ENCODE measurements at places on chromosomes 7 and 10. TPM values are rescaled to one million over a fixed set of nuclear protein-coding genes. Genes with fewer than 3 reads are reported as not detected.

The FAM237B gene
- not detected for total RNA-seq

The FOXP2 gene
- not detected for total RNA-seq

The MUC3A gene
- total RNA-seq, result 0.11 TPM

The KCND2 gene
- 0.17 TPM for total RNA-seq

The PVRIG gene
- not detected for total RNA-seq

The MYPN gene
- total RNA-seq, result 7.1 TPM

The FBXW4 gene
- 18.8 TPM for total RNA-seq

The PHKG1 gene
- 0.75 TPM for total RNA-seq

The ENKUR gene
- not detected for total RNA-seq

The GALNT17 gene
- not detected for total RNA-seq

The CDCA7L gene
- total RNA-seq, result 78.4 TPM

- DNase-seq, result peak; percentile 77
Observed at GRCh38 chr10:31315453-31315852, 3.6 kb upstream of the ZEB1 start.

DNA sequence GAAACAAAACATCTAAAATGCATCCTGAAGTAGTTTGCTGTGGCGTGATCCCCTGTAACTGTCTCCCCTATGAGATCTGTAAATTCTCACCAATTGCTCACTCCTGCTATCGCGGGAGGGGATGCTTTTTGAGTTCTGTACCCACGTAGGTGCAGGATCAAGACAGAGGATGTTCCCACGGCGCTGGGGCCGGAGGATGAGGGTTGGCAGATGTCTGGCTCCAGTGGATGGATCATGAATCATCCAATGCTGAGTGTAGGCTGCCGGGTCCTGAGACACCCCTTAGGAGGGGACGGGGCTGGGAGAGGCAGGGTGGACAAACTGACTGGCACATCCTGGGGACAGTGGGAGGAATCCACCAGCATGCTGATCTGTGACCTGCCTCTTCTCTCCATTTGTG lies 224.4 kb downstream of the USP6NL start:
- DNase-seq, result no peak

- DNase-seq, result peak; percentile 14
Observed at GRCh38 chr10:28711041-28711440, 33.7 kb downstream of the BAMBI start.

- DNase-seq, result no peak
Observed at GRCh38 chr10:72079356-72079755, 9.0 kb downstream of the SPOCK2 start.

GRCh38 chr7:112280267-112280666 lies 73.8 kb downstream of the ZNF277 start:
- no peak for DNase-seq

- DNase-seq, result no peak
Observed at GRCh38 chr10:655184-655583, 34.3 kb downstream of the DIP2C start.

DNA sequence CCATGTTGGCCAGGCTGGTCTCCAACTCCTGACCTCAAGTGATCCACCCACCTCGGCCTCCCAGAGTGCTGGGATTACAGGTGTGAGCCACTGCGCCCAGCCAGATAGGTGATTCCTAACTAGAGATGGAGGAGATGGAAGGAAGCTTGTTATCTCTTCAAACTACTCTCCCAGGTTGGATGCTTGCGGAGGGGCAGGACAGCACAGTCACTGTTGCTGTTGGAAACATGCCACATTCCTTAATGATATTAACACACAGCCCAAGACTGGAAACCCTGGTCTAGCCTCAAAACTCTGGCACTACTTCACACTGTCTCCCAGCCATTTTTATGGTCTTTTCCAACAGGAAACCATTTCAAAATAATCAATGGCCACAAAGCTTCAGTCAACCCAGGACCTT lies 468.8 kb upstream of the NRP1 start:
- DNase-seq, result peak; percentile 66

- no peak for DNase-seq
Observed at GRCh38 chr7:15556339-15557105, 5.3 kb downstream of the AGMO start.

- no peak for DNase-seq
Observed at GRCh38 chr10:128866551-128866950, 600.5 kb upstream of the MGMT start.

- DNase-seq, result no peak
Observed at GRCh38 chr10:98676895-98677294, 230.2 kb upstream of the HPS1 start.

DNA sequence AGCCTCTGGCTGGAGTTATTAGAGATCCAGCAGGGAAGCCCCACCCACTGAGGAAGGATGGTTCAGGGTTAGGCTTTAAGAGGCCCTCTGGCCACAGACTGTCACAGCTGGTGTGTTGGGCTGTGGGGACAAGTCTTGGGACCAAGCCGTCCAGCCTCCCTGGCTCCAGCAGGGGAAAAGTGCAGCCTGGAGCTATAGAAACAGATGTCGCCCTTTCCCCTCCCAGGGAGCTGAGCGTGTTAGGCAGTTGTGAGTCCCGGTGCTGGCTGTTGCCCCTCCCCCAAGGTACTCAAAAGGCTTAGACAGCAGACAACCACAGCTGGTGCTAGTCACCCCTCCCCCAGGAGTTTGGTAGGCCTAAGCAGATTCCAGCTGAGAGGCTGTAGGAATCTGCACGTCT lies 143.4 kb downstream of the TMEM168 start:
- DNase-seq, result no peak

DNA sequence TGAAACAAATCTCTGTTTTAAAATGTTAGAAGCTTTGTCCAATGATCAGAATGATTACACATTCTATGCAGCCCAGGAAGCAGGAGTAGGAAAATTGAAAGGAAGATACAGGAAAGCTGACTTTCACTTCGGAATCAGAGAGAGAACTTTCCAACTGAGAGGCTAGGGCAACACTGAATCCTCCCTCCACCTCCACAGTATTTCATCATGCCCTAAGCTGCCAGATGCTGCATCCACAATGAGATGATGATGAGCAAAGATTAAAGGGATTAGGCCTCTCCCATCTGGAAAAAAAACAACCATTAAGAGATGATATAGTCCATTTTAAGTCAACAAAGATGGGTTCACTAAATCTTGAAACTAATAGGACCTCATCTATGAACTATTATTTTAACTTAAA lies 215.6 kb downstream of the GPR37 start:
- no peak for DNase-seq

DNA sequence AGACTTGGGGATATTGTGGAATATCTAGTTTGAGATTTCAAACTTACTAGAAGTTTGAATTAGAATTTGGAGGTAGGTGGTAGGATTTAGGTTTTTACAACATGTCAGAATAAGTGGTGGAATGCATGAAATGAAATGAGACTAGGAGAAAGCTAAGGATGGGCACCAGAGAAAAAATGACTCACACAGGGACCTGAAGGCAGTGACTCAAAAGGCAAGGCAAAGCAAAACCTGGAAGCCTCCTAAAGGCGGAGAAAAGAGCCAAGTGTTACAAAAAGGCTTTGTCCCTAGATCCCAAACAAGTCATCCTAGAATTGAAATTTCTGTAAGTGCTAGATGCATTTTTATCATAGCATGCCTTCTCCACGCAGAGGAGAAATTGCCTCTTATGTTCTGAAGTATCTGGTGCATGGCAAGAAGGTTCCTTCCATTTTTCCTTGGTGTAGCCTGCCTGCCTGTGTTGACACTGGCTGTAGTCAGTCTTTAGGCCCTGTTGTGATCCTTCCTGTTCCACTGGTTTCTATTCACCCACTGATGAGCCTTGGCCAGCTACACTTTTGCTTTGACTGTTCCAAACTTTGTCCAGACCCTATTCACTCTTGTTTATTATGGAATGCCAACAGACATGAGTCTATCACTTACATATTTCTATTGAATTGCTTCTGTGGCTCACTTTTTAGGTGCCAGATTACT lies 109.3 kb downstream of the ETV1 start:
- peak; percentile 85 for DNase-seq

DNA sequence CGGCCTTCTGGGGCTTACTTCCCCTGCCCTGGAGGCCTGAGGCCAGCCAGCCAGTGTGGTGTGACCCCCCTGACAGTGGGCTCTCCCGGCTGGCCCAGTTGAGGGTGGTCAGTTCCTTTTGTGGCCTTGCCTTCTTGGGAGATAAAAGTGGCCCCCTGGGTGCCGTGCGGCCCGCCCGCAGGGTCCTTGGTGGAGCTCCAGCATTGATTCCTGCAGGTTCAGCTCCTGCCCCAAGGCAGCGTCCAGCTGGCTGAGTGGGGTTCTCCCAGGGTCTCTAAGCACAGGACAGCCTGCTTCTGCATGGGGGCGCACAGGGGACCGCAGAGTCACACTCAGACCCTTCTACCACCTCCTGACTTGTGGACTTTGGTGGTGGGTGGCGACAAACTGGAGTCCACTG lies 62.1 kb downstream of the CUX1 start:
- no peak for DNase-seq

DNA sequence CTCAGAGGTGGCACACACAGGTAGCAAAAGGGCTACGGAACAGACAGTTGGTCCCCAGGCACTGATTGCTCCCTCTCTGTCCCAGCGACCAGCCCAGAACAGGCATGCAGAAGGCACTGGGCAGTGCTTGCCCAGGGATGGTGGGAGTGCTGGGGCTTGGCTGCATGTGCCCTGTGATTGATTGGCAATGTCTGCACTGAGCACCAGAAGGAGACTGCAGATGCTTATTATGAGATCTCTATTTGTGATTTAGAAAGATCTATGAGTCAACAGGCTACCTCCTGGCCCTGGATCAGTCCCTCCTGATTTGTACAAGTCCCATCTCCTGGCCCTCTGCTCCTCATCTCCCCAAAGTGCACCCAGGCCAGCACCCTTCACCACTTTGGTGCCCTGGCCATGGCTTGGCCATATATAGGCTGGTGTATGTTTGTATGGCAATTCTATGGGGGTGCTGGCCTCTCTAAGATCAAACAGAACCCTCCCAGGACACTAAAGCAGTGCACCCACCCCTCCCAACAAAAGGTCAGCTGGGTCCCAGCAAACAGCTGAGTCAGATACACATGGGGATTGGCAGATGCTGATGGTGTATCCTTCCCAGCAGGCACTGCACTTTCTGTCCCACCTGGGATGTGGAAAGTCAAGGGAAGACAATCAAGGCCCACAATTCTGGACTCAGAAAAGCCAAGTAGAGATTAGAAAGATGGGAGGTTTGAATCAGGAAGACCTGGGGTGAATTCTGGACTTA lies 30.9 kb downstream of the CAMK2B start:
- no peak for DNase-seq

- DNase-seq, result no peak
Observed at GRCh38 chr7:47443049-47443448, 138.9 kb downstream of the TNS3 start.

DNA sequence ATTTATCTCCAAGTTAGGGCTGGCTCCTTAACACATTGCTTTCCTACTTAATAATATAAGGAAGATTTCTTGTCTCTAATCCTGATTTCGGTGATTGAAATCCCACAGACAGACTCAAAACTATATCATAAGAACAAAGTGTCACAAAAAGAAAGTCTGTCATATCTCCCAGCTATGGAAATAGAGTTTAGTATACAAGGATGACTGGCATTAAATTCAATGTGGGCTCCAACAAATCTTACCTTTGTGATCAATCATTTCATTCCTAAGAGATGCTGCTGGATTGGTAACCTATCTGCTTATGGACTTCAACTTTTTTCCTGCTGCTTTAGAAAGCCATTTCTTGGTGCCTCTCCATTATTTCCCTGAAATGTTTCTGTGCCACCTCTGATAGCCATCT lies 39.5 kb upstream of the ZRANB1 start:
- DNase-seq, result no peak

DNA sequence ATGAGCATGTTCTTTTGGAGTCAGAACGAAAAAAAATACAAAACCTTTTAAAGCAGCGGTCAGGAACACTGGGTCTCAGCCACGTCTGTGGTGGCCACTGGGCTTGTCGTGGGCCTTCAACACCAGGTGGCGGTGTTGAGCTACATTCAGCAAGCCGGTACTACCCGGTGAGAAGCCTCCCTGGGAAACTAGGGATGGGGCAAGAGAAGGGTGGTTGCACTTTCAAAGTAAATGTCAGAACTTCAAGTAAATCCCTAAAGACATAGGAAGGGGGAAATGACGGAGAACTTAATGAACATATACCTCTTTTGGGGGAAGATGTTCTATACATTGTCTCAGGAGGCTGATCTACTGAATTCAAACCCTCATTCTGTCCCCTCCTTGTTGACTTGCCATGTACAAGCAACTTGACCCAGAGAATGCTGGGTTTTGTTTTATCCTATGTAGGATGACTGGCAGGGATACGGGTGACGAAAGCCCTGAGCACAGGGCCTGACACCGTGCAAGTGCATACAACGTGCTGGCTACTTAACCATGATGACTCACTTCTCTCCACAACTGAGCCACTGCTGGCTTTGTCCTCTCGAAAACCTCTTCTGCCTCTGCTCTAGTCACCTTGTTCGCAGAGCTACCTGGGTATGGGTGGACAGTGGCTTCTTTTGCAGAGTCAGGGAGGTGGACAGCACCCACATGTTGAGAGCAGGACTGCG lies 49.0 kb upstream of the BAMBI start:
- DNase-seq, result peak; percentile 76

DNA sequence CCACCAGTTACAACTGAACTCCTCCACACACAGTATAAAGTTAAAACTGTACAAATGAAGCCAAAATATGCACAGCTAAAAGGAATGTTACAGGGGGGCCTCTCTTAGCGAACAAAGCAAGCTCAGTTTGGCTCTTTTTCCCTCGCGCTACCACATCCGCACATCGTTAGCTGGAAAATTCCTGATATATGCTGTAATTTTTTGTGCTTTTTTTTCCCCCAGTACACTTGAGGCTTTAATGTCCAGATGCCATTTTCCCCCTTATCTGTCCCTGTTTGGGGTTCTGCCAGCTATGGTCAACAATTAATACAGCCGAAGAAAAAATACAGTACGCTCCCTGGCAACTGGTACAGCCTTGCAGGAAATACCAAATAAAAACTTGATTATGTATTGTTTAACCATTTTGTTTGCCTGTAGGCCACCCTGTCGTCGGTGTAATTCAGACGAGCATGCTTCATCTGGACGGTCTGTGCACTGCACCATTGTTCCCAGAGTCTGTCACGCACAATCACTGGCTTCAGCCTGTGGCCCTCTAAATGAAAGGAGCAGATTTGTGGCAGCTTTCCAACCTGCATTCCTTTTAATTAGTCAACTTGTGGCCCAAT lies 108.1 kb upstream of the FAM133B start:
- no peak for DNase-seq

Measured in PC-3 (cell line).